ENCODE measurements at places on chromosomes 4 and X.
A peak's percentile ranks its signal among the peaks of the same experiment; 100 is the strongest.

GRCh38 chrX:54237014-54237413, 54.0 kb upstream of the FAM120C start:
- DNase-seq: no peak

GRCh38 chr4:473570-474457, 25.1 kb downstream of the ZNF721 start:
- DNase-seq: peak; percentile 99

GRCh38 chr4:105679186-105679585, 29.3 kb downstream of the INTS12 start:
- no peak for DNase-seq

DNA sequence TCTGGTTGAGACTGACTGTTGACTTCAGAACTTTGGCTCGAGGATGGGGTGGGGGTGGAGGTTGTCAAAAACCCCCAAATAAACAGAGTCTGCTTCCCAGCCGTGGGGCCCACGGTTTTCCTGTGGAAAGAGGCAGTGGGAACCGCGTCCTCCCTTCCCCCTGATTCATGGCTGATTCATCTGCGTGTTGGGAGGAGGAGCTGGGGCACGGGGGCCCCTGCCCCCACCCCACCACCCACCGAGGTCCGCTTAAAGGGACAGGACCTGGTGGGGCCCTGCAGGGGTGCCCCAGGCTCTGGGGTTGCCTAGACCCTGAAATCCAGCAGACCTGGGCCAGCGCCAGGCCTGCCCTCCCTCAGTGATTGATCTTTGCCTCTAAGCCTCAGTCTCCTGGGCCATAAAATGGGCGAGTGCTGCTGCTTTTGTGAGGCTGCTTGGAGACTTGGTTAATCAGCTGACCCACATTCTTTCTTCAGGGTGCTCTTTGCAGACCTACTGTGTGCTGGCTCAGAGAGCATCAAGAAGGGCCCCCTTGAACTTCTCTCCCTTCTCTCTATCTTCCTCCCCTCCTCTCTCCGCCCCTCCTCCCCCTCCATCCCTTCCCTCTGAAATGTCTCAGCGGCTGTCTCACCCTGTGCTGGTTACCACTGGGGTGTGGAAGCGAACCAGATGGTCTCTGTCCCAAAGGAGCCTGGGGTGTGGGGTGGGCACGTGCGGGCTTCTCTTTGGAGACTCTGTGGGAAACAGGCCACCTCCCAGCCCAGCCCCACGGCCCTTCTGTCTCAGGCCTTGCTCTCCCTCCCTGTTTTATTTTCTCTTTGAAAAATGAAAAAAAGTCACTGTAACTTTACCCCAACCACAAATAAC, 9.1 kb downstream of the HTRA3 start:
- peak; percentile 93 for DNase-seq

- DNase-seq: no peak
Measured at GRCh38 chr4:22667332-22667940, 25.3 kb upstream of the GBA3 start.

DNA sequence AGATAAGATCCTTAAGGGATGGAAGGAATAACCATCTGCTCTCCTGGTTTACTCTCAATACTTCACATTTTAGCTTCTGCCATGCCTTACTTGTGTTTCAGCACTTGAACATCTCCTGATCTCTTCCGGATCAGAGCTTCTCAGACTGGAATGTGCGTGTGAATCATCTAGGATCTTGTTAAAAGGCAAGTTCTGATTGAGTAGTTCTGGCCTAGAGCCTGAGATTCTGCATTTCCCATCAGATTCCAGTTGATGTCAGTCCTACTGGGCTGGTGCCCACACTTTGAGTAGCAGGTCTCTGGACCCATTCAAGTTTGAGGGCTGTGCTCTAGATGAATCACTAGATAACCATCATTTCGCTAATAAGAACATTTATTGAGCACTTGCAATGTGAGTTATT, 20.0 kb downstream of the NDP start:
- no peak for DNase-seq

GRCh38 chrX:39984191-39984956, 113.4 kb downstream of the BCOR start:
- peak; percentile 23 for DNase-seq

DNA sequence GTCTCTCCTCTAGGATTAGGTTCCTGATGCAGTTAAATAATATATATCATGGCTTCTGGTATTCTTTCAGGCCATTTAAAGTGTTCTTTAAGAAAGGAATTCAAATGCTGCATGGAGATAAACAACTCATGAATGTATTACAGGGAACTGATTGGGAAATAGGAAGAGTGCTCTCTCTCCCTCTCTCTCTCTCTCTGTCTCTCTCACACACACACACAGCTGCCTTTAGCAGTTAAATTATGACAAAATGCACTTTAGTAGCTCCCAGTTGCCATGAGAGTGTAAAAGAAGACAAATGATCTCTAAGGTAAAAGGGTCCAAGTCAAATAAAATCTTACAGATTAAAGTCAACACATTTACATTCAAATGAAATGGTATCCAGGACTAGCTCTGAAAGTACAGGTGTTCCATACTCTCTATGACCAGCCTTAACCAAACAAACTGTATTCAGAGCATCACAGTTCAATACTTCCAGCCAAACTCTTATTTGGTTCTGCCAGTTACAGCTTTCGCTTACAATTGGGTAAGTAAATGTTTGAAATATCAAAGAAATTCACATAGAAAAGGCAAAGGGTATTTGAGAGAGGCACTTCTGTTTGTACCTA, 94.7 kb upstream of the CXXC4 start:
- DNase-seq: no peak

DNA sequence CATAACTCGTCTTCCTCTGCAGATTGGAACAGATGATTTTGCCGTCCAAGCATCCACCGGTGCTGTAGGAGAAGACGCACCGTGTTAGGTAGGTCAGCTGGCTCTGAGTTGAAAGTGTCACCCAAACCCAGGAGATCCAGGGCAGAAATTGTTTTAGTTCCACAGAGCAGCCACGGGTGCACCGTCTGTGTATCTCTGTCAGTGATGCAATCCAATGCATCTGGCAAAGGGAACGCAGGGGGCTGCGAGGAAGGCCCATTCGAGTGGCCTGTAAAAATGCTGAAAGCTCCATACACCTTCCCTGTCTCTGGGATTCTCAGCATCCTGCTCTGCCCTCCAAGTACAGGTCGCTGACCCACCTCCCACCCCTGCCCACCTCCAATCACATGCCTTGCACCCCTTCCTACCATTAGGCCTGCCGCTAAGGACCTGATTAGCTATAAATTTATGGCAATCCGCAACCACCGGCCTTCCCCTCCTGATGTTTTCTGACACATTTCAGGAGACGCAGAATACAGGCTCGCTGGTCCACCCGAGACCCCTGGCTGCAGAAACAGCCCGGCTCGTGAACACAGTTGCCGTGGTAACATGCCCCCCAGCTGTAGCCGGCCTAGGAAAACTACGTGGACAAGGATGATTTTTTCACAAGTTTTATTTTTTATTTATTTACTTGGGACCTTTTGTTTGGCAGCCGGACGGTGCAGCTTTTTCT, 39.7 kb upstream of the SHOX start:
- no peak for DNase-seq

DNA sequence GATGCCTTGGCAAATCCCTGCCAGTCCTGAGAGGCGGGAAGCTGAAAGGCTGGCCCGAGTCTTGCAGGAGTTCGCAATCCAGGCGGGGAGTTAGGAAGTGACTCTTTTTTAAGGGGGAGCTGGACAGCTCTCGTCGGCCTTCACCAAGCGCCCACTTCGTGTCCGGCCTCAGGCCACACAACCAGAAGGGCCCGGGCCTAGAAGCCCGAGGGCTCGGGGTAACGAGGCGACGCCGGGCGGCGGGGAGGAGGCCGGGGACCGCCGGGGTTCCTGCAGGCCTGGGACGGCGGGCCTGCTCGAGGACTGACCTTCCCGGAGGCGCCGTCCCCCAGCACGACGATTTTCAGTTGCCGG, 395 bp downstream of the RAB28 start:
- DNase-seq: no peak

DNA sequence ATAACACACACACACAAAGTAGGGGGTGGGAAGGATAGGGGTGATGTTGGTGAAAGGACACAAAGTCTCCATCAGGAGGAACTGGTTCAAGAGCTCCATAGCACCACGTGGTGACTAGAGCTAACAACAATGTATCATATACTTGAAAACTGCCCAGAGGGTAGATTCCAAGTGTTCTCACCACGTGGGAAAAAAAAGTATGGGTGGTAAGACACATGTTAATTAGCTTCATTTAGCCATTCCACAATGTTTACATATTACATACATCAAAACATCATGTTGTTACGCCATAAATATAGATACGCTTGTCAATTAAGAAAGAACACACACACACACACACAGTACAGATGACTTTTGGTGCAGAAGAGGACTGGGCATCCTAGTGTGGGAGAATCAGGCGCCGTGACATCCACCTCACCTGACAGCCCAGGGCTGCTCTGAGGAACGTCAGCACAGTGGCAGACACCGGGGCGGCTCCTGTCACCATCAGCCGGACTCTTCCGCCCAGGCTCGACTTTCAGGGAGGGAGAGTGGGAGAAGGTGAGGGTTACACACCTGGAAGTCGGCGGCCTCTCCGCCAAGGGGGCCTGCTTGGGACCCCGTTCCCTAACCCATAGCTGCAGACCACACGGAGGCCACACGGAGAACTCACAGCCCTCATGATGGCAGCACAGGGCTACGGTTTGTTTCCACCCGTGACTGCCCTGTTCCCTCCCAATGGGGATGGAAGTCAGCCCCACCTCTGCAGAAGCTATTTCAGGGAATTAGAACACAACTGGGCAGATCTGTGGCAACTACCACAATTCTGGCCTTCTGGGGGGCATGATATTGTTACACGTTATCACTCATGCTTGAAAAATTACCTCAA, 31.8 kb upstream of the CENPU start:
- no peak for DNase-seq

DNA sequence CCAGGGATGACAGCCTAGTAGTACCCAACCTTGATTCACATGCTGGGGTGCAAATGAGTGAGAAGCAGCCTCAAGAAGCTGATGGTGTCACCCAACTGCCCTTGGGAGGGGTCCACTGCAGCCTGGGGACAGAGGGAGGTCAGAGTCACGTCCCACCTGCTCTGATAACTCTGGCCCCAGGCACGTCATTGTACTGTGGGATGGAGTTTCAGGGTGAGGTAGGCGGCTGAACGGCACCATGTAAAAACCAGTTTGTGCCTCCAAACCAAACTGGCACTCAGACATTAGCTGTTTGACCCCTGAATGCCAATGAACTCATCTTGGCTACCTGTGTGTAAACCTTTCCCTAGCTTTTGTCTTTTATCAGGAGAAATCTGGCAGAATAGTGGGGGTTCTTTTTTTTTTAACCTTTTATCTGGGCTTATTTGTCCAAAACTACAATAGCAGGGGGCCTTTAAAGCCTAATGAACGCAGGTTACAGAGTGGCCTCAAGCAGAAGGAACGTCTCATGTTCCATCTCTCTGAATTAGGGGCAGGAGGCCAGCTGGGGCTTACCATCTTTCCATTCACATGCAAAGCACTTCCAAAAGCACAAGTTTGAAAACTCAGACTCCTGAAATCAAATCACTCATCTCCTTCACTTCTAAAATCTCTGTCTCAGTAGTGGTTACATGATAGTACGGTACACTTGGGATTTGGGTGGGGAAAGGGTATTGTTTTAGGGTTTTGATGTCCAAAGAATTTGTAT, 89.4 kb downstream of the IRF2 start:
- DNase-seq: no peak

DNA sequence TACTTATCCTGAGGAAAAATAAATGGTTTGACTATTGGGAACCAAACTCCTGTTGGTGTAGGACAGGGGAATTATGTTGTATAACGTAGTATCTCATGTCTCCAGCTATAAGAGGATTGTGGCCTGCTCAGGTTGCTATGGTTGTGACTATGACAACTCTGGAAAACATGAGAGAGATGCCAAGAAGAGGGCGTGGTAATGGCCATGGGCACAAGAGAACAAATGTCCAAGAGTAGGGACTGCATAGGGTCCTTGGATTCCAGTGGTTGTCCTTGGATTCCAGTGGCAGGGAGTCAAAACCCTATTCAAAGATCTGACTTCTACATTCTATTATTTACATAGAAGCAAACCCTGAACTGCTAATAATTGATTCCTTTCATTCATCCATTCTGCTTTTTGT, 6.8 kb upstream of the MOB1B start:
- no peak for DNase-seq

DNA sequence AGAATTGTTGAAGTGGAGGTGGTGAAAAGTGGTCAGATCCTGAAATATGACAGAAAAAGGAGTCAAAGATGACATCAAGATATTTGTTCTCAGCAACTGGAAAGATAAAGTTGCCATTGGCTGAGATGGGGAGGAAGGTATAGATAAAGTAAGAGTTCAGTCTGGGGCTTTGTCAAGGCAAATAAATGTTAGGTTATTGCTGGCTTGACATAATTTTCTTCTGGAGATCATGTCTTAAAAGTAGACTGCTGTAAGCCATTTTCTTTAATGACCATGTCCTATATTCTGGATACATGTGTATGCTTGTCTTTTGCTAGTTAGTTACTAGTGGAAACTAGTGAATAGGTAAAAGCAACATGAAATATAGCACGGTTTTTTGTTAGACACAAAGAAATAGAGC, 5.6 kb downstream of the USP53 start:
- no peak for DNase-seq

DNA sequence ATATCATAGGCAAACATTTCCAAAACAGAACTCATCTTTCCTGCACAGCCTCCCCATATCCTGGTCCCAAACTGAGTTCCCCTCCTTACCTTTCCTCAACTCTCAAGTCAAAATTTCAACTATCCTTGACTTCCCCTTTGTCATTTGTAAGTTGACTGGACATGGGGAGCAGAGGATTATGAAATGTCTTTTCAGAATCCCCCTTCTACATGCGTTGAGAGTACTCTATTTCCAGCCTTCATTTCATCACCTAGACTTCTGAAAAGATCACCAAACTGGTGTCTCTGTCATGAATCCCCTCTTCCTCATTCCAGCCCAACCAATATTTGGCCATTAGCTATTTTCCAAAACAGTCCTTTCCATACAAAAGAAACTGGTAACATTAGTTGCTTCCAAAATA, 95.2 kb downstream of the SYNPO2 start:
- no peak for DNase-seq

DNA sequence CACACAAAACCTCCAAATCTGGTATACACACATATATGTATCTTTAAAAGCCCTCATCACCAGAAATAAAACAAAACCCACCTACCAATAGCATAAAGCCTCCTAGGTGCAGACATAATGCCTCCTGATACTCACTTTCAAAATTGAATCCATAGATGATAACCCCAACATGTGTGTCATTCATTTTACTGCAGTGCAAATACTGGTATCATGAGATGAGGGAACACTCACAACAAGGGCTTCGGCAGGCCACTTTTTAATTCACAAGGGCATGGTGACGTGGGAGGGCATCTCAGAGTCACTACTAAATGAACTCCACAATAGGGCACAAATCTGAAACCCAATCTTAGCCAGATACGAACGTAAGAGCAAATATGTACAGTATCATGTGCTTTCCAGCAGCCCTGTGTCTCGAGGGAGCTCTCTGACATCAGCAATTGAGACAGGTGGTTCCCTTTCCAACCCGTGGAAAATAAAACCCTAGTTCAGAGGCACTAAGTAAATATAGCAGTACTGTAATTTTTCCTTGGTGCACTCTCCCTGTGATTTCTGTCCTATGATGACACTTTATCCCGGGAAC, 14.1 kb upstream of the PPARGC1A start:
- DNase-seq: no peak
